ENCODE measurements at places on chromosomes 6 and 20. TPM values are rescaled to one million over a fixed set of nuclear protein-coding genes. Genes with fewer than 3 reads are reported as not detected.

DNA sequence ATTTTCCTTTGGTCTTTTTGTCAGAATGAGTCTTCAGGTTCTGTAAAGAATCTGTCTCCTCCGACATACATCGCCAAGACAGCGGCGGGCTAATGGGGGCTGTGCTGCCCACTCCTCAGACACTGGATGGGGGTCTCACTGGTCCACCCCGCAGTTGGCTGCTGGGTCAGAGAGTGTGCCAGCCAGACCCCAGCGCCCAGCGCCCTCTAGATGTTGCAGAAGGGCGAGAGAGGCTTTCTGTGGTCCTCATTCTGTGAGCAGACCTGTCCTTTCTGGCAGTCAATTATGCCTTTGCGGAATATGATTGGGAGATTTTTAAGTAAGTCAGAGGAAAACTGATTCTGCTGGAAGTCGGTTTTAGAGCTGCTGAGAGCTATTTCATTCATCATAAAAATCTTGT is 7.8 kb upstream of the CCR6 start:
- DNase-seq = peak; percentile 74

- no peak for DNase-seq
Measured at GRCh38 chr6:71033890-71034289, 77.0 kb upstream of the B3GAT2 start.

DNA sequence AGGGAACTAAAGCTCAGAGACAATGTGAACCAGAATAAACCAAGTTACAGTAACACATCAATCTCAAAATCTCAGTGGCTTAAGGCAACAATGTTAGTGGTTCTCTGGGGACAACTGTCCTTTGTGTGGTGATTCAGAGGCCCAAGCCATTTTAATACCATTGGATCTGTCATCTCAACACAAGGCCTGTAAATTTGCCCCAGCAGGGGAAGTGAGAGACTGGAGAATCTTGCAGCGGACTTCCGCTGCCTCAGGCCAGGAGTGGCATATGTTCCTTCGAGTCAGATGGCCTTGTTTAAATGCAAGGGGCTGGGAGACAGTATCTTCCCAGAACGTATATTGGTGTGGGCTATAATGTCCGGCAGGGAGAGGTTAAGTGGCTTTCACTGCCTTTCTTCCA is 126.0 kb downstream of the CD83 start:
- peak; percentile 74 for DNase-seq

DNA sequence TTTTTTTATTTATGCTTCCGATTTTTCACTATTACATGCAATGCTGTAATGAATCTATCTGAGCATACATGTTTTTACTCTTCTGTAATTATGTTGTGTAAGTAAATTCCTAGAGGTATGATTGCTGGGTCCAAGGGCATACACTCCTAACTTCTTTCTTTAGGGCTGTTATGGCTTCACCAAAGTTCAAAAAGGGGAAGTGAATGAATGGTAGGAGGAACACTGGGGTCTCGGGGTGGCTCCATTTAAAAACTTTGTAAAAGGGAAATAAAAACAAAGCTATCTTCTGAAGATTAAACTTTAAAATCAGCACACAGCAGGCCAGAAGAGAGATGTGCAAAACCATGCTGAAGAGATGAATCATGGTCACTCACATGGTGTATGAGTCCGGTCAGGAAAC is 289.1 kb upstream of the SUPT3H start:
- no peak for DNase-seq

DNA sequence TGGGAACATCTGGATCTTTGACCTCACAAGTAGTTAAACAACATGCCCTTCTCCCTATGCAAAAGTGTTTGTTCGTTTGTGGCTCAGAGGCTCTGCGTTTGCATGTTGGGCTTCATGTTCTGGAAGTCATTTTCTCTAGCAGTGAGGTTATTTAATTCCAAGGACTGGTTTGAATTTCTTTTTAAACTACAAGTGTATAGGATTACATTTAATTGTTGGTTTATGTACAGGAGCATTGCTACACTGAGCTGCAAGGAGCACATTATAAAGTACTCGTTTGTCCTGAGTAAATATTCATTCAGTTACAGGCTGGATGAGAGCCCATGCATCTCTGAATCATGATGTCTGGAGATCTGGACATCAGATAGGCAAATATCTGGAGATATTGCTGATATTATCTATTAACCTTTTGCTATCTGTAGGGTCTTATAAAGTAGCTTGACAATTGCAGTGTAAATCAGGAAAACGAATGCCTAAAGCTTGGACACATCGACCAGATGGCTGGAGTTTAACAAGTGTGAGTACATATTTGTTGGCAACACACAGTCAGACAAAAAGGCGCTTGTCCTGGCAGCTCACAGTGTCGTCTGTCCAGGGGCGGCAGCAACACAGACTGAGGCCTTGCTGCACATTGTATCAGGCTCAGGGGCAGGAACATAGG is 84.6 kb downstream of the PDE7B start:
- no peak for DNase-seq

SULF2 gene
- total RNA-seq = 146 TPM

GRCh38 chr20:46712056-46712636 is 2.7 kb downstream of the SLC2A10 start:
- no peak for DNase-seq

CST3 gene
- total RNA-seq = 131 TPM

ASIP gene
- not detected for total RNA-seq

- no peak for DNase-seq
Measured at GRCh38 chr6:143490775-143491174, 20.7 kb downstream of the FUCA2 start.

DNA sequence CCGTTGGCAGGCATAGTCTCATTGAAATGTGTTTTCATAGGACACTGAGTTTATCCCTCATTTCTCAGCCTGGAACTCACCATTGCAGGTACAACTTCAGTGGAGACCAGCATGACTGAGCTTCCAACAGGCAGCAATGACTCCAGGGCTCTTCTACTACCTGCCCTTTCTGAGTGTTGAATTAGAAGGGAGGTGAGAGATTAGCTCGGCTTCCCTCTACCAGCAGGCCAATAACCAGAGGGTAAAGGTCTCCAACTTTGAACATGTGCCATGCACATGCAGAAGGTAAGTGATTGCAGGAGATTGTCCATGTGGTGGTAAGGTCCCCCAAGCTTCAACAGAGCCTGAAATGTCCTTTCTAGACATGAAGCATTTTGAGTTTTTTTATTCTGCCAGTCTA is 233.8 kb upstream of the SUPT3H start:
- DNase-seq = no peak

GRCh38 chr6:34585512-34586061 is 29.5 kb upstream of the SPDEF start:
- DNase-seq = peak; percentile 26

DNA sequence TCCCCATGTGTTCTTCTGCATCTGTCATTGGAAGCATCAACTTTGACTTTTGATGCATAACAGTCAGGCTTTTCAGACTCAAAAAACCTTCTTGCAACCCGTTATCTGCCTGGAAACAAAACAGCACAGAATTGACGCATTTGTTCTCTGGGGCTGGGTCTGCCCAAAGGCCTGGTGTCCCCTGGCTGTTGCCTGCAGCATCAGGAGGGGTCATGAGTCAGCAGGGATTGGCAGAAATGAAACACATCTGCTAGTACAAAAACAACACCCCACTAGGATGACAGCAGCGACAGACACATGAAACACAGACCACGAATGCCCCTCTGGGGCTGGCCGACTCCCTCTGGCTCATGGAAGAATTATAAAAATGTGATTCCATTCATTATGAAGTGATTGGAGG is 157.6 kb upstream of the INSM1 start:
- DNase-seq = no peak

GRCh38 chr6:10170816-10171215 is 244.1 kb downstream of the TFAP2A start:
- no peak for DNase-seq

- DNase-seq = peak; percentile 60
Measured at GRCh38 chr6:37492236-37492972, 7.3 kb downstream of the CCDC167 start.

Data from endodermal cell (in vitro differentiated cells).